ENCODE measurements at places on chromosomes 3 and 15. TPM values are rescaled to one million over a fixed set of nuclear protein-coding genes. Genes with fewer than 3 reads are reported as not detected.

DNA sequence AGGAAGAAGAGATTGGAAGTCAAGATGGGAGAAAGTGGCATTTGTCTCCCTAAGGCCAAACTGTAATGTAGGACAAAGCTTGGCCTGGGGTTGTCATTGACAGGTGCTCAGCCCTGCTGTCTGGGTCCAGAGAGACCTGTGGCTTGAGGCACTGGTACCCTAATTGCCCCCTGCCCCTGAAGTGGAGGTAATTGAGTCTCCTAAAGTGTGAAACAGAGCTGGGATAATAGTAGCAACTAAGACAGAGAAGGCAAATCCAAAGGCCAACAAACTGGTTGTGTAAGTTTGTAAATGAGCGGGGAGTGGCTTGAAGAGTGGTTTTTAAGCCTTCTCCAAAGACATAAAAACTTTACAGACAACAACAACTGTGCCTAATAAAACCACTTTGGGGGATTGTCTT lies 264.2 kb upstream of the ROPN1 start:
- DNase-seq = peak; percentile 26

GRCh38 chr3:197527569-197527968 lies 28.2 kb downstream of the BDH1 start:
- no peak for DNase-seq

- no peak for DNase-seq
These were observed 2.0 kb downstream of the AHSG start for GRCh38 chr3:186614597-186615483.

DNA sequence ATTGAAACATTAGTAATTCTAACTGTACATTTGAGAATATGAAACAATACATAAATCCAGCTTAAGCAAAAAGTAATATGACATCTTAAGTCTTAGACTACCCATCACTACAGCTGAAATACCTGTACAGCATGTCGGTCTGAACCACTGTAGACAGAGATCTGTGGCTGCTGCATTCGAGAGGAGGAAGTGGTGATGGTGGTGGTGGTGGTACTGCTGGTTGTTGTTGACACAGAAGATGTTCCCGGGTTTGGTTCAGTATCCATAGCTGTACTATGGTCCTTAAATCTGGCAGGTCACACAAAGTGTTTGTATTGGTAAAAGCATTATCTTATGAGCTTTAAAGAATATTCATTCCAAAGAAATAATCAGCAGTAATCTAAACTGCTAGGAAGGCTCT lies 2.9 kb downstream of the PHC3 start:
- DNase-seq = no peak

DNA sequence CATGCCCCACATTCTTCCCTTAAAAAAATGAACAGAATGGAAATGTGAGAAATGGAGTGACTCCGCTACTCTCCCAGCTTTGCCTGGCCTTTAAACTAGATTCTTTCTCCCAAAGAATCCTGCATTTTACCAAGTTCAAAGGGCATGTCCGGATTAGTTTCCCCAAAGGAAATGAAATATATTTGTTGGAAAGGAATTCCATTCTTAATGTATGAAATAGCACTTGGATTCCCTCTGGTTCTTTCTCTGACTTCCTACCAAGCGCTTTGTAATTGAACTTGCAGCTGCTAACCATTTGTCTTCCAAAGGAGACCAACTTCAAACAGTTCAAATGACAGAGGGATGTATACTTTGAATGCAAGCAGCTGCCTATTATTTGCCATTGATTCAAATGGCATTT lies 18.9 kb downstream of the MAP2K1 start:
- no peak for DNase-seq

- no peak for DNase-seq
These were observed 112.3 kb downstream of the GALK2 start for GRCh38 chr15:49282366-49282765.

DNA sequence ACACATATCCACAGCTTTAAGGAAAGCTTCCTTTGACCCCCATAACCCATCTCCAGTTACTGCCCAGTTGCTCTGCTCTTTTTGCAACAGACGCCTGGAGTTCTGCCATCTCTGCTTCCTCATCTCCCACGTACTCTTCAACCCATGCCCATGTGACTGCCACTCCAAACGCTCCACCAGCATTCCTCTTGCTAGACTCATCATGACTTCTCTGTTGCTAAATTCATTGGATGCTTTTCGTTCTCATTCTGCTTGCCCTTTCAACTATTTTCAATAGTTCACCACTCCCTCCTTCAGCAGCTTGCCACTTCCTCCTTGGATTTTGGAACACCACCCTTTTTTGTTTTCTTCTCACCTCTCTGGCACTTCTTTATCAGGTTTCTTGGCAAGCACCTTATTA lies 2.7 kb upstream of the KNSTRN start:
- peak; percentile 92 for DNase-seq

DNA sequence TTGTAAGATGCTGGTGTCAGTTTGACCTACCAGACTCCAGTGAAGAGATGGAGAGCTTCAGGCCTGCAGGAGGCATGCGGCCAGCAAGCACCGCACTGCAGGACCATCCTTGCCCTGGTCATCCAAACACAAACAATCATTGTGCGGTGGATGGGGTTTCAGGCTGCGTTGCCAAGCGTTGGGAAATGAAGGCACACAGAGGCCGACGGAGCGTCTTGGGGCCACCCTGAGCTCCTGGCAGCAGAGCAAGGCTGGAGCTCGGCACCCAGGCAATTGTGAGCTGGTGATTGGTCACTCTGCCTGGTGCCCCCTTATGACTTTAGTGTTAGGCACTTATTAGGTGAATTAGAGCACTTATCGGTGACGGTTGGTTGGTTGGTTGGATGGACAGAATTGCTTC lies 222.6 kb upstream of the RGMA start:
- no peak for DNase-seq

DNA sequence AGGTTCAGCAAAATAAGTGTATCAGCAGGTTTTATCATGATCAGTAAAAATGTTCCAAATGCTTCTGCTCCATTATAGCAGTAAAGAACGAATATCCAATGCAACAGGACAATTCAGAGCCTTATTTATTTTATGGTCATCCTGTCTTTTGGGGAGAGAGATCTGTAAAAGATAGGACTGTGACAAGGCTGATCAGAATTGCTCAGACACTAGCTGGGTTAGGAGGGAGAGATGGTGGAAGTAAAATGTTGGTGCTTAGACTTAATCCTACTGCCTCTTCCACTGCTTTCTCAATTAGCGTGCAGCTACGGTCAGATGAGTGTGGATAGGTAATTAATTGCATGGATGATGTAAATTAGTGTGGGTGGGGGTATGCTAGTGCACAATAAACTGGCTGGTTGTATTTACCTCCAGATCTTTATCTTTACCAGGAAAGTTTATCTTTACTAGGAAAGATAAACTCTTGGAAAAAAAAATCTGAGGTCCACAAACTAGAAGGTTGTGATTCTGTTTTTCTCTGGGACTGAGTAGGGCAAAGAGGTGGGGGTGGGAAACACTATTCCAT lies 2.2 kb downstream of the EID1 start:
- DNase-seq = no peak

DNA sequence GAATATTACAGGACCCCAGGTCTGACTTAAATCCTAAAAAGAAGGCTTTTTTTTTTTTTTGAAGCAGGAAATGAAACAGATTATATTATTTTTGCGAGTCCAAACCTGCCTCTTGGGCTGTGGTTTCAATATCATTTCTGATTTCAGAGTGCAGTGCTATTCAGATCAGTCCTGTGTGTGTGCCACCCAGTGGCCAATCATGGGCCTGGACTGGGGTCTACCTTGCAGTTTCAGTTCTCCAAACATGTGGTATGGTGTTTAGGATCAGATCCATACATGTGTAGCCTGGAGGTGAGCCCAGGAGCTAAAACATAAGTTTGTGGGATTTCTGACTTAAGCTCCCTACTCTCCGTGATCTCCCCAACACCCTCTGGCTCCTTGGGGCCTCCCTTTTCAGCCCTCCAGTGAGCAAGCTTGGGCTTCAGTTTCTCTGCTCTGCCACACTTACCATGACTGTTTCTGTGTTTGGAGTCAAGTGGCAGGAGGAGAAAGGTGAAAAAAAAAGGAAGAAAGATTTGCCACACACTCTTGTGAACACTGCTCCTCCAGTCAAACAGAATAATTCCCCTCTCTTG lies 12.1 kb upstream of the THSD4 start:
- no peak for DNase-seq

- DNase-seq = no peak
These were observed 54.3 kb downstream of the BDH1 start for GRCh38 chr3:197501496-197501878.

DNA sequence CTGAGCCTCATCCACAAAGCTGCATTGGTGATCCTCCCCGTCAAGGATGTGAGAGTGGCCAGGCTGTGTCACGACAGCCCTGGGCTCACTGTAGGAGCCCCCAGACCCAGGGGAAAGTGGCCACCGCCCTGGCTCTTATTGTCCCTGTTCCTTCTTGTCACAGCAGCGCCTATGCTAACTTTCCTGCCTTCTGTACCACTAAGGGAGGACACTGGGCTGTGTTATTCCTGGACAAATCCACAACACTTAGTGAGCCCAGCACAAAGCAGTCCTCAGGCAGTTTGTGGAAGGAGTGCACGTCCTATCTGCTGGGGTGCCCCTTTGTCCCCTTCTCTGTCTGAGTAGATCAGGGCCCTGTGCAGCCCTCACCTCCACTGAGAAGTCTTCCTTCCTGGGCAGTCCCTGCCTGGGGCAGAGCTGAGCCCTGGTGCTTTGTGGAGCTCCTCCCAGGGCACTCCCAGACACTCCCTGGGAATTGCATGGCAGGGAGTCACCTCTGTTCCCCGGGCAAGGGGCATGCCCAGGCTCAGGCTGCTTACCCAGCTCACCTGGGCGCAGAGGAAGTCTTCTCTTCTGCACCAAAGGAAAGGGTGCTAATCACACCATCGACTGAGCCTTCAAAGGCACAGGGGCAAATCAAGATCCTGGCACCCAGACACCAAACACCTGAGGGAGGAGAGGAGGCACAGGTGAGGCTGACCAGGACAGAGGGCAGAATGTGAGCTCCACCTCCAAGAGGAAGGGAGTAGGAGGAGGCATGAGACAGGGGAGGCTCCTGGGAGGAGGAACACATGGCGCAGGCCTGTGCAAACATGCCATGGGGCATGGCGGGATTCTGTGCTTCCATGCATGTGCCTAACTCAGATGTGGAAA lies 138.7 kb downstream of the KLF13 start:
- DNase-seq = peak; percentile 98

DNA sequence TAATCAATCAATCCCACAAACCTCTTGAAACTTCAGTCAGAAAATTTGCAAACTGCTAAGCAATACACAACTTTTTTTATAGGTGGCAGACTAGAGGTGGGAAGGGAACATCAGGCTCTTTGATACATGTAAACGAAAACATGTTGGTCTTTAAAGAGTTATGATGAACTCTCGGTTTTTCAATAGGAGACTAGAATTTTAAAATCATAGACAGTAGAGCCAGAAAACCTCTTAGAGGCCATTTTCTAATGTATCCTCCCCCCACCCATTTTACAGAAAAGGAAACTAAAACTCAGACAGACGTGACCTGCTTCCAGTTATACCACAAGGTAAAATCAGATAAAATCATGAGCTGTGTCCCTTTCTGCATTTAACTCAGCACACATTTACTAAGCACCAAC lies 179.1 kb upstream of the LPP start:
- no peak for DNase-seq

SLC38A3 gene
- total RNA-seq = not detected

RYR3 gene
- under 0.01 TPM for total RNA-seq

FETUB gene
- 0.07 TPM for total RNA-seq

ROBO2 gene
- 0.75 TPM for total RNA-seq

CLDN16 gene
- not detected for total RNA-seq

RTP3 gene
- total RNA-seq = not detected

PDZRN3 gene
- 0.24 TPM for total RNA-seq

XIRP1 gene
- total RNA-seq = not detected

SH2D7 gene
- not detected for total RNA-seq

ANKUB1 gene
- total RNA-seq = 0.82 TPM

All from foreskin keratinocyte (primary cell).